ENCODE measurements at places on chromosomes 7 and 10.

DNA sequence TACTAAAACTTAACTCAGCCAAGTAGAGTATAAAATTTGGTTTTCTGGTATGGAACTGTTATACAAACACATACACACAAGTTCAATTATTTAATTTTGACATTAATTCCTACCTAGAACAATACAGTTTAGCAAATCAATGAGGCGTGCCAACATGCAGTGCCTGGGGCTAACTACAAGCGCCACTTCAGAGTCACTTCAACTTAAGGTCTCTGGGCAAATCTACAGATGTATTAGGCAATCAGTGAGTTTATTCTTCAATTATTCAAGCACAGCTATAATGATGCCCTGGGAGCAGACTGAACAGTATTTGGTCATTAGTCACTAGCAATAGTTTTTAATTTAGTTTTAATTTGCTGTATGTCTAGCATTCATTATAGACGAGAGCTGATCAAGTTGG, 51.6 kb downstream of the HIBADH start:
- H3K27ac ChIP-seq: no peak overlapping the region
- H3K4me3 ChIP-seq: no peak overlapping the region
- H3K36me3 ChIP-seq: no peaks in the 10 kb centered on the region
- DNase-seq: no peak
- no peaks in the 10 kb centered on the region for H3K27me3 ChIP-seq

DNA sequence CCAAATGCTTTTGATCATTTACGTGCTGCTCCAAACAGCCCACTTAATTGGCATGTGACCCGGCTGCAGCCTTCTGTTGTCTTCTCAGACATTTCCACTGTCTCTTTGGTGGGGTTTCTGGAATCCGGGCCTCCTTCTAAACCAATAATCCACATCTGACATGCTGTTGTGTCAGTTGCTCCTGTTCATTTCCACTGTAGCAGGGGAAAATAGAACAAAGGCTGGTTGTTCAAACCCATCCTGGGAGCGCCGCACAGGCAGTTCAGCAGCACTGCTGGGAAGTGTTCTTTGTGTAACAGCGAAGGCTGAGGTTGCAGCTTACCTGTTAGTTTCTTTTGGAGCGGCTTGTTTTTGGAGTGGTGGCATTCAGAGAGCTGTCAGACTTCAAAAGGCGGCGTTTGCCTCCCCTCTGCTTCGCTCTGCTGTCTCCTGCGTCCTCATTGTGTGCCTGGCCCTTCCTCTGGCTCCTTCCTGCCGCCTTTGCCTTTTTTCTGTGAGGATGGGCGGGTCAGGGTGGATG, 149.4 kb downstream of the SNX10 start:
- H3K4me1 ChIP-seq: no peaks in the 10 kb centered on the region
- no peak overlapping the region for H3K27ac ChIP-seq
- H3K4me3 ChIP-seq: no peak overlapping the region
- H3K36me3 ChIP-seq: no peaks in the 10 kb centered on the region
- H3K27me3 ChIP-seq: no peaks in the 10 kb centered on the region

GRCh38 chr7:138649506-138649905, 51.7 kb downstream of the SVOPL start:
- no peaks in the 10 kb centered on the region for H3K36me3 ChIP-seq
- H3K4me1 ChIP-seq: no peaks in the 10 kb centered on the region
- DNase-seq: no peak
- H3K27me3 ChIP-seq: no peaks in the 10 kb centered on the region
- no peak overlapping the region for H3K27ac ChIP-seq

- H3K27ac ChIP-seq: no peak overlapping the region
- no peaks in the 10 kb centered on the region for H3K36me3 ChIP-seq
- H3K4me1 ChIP-seq: peaks cover 13% of the 10 kb centered on the region
- DNase-seq: no peak
These were observed 17.1 kb upstream of the ZNF800 start for GRCh38 chr7:127409629-127410028.

DNA sequence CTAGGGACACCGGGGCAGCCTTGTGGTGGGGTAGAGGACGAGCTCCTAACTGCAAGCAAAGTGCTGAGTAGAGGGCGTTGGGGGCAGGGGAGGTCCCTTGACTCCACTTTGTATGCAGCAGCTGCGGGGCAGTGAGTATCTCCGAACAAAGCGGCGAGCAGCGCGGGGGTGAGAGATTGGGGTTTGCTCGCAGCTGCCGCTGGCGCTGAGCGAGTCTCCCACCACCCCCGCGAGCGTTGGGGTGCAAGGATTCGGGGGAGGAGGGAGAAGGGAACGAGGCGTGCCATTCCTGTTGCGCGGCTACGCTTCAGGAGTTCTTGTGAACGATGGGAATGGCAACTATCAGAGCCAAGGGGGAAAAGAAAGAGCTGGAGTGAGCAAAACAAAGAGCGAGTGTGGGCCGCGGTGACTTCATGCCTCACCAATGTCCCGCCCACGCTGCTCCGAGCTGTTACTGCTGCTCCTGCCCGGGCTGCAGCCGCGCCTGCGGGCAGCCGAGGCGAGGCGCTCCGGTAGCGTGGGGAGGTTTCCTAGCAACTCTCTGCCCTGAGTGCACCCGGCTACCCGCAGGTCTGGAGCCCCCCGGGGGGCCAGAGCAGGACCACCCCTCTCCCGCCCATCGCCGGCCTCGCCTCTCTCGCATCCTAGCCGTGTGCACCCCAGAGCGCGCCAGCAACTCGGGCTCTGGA, at the start of gene ITGB8:
Gene ITGB8 (plus strand): TSS at position 662 of the 689 bp plus-strand sequence. CDS start 907 bp downstream, outside the sequence.
- H3K27me3 ChIP-seq: peaks cover 23% of the 10 kb centered on the region
- peak within 1 kb of the TSS; percentile 46 for H3K4me3 ChIP-seq
- H3K4me1 ChIP-seq: peaks cover 24% of the 10 kb centered on the region
- no peak for DNase-seq

DNA sequence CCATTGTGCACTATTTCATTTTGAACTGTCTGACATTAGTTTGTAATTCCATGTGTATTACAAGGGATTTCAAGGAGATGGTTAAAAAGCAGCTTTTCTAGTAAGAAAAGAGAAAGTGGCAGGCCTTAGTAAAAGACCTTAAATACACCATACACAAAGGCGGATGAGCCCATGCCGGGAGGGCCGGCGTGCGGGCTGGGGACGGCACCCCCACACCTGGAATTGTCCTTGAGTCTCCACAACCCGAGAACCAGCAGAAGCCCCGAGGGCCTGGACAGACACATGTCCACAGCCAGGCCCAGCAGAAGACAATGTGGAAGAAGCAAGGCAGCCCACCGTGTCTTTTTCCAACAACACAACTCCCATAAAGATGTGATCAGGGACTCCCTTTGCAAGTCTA, 123.7 kb upstream of the TCERG1L start:
- H3K4me1 ChIP-seq: no peaks in the 10 kb centered on the region
- H3K27me3 ChIP-seq: no peaks in the 10 kb centered on the region
- H3K4me3 ChIP-seq: no peak overlapping the region
- no peaks in the 10 kb centered on the region for H3K36me3 ChIP-seq
- H3K27ac ChIP-seq: no peak overlapping the region

DNA sequence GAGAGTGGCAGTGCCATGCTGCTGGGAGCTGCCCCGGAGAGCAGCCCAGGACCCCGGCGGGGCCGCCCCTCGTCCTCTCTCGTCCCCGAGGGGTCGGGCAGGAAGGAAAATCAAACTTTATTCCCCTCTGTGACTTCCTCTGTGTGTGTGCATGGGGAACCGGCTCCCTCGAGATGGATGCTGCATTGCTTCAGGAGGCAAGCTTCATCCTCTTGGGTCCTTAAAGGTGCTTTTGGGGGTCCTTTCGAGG, 726 bp downstream of the MCU start:
- H3K4me1 ChIP-seq: peaks cover 10% of the 10 kb centered on the region
- no peak overlapping the region for H3K27ac ChIP-seq
- no peaks in the 10 kb centered on the region for H3K27me3 ChIP-seq
- no peaks in the 10 kb centered on the region for H3K36me3 ChIP-seq
- no peak for DNase-seq

GRCh38 chr7:157495177-157495553, 158.4 kb downstream of the DNAJB6 start:
- H3K27ac ChIP-seq: no peak overlapping the region
- H3K4me3 ChIP-seq: no peak overlapping the region
- DNase-seq: no peak
- H3K27me3 ChIP-seq: no peaks in the 10 kb centered on the region

DNA sequence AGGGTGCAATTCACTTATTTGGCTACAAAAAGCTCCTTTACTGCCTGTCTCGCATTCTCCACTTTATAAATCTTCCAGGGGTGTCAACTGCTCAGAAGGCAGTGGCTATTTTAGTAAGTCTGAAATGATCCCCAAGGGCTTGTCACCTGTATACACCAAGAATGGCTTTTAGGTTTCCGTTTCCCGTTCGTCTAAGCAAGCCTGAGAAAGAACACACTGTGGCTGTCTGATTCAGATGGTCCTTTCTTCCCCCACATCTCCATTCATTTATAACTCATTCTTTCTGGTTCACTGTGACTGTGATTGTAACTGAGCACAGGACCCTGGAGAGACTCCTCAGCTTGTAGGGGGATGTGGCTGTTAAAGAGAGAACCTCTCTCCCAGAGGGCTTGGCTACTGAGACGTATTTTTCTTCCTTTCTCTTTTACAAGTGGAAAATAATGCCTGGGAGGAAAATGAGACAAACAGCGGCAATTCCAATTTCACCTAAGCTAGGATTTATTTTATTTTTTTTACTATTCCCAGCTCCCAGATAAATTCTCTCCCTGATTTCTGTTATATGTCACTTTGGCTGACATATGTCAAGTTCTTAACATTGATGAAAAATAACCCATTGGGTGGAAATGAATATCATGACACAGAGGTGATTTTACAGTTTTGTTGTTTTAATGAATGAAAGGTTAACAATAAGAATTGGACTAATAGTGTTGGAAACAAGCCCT, 129.3 kb downstream of the FAM107B start:
- DNase-seq: no peak
- peaks cover 38% of the 10 kb centered on the region for H3K4me1 ChIP-seq
- H3K36me3 ChIP-seq: no peaks in the 10 kb centered on the region

DNA sequence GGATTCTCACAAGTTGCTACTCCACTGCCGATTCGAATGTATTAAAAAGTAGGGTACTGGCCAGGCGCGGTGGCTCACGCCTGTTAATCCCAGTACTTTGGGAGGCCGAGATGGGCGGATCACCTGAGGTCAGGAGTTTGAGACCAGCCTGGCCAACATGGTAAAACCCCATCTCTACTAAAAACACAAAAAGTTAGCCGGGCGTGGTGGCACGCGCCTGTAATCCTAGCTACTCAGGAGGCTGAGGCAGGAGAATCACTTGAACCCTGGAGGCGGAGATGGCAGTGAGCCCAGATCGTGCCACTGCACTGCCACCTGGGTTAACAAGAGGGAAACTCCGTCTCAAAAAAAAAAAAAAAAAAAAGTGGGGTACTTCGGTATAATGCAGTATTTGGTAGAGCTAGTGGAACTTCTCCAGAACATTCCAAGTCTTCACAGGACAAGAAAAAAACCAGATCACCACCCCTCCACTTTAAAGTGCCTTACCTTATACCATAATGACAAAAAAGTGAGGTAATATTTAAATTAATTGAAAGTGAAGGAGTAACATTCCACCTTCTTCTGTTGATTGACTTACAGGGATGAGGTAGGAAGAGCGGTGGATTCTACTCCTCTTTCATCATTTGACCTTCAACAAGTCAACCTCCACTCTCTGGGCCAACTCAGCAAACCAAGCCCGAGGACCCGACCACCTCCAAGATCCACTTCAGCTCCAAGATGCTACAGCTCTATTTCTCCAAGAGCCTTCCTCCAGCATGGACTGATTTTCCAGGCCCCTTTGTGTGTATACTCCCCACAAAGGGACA, 2.0 kb downstream of the BAZ1B start:
- DNase-seq: peak; percentile 37
- peak overlapping the region; percentile 67 for H3K4me3 ChIP-seq
- no peaks in the 10 kb centered on the region for H3K27me3 ChIP-seq
- peaks cover 51% of the 10 kb centered on the region for H3K4me1 ChIP-seq
- H3K27ac ChIP-seq: peak overlapping the region; percentile 54

GRCh38 chr10:21304198-21304597, 221.3 kb downstream of the SKIDA1 start:
- no peaks in the 10 kb centered on the region for H3K36me3 ChIP-seq
- H3K27me3 ChIP-seq: no peaks in the 10 kb centered on the region
- H3K4me3 ChIP-seq: no peak overlapping the region
- H3K27ac ChIP-seq: no peak overlapping the region
- DNase-seq: no peak

DNA sequence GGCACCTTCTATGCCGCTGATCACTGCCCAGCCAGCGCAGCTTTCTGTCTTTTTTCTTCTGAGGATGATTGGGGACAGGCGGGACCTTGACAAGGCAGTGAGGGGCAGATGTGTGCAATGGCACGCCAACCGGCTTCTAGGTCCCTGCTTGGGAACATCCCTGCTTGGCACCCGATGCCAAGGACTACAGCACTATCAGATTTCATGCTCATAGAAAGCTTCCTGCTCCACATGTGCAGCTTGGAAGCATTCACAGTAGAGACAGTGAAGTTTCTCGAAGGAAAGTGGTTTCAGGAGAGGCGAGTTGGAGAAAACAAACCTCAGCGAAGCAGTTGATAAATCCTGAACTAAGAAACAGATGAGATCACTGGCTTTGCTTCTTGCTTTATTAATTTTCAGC, 267.5 kb upstream of the HABP2 start:
- no peak overlapping the region for H3K4me3 ChIP-seq
- H3K36me3 ChIP-seq: no peaks in the 10 kb centered on the region

GRCh38 chr7:13312307-13312706, 624.9 kb downstream of the ARL4A start:
- DNase-seq: no peak
- H3K27ac ChIP-seq: no peak overlapping the region
- no peaks in the 10 kb centered on the region for H3K27me3 ChIP-seq
- H3K4me1 ChIP-seq: no peaks in the 10 kb centered on the region

DNA sequence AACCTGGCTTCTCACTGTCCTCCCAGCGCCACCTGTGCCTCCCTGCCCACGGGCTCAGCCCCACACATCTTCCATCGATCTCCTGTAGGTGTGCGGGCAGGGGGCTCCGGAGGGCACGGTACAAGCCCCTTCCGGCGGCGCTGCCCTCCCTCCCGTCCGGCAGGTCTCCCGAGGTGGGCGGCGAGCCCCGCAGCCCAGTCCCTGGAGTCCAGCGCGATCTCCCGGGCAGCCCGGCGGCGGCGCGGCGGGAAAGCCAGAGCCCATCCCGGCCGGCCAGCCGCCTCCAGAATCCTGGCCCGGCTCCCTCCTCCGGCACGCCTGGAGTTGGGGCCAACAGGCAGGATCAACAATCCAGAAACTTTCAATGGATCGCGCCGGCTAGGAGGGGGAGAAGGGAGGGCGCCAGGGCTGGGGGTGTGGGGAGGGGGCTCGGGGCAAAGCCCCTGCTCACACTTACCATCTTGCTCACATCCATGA, 100.1 kb downstream of the HIP1 start:
- no peak for DNase-seq
- H3K4me1 ChIP-seq: peaks cover 18% of the 10 kb centered on the region
- no peak overlapping the region for H3K27ac ChIP-seq
- H3K27me3 ChIP-seq: no peaks in the 10 kb centered on the region
- no peaks in the 10 kb centered on the region for H3K36me3 ChIP-seq
- H3K4me3 ChIP-seq: peak overlapping the region; percentile 65

DNA sequence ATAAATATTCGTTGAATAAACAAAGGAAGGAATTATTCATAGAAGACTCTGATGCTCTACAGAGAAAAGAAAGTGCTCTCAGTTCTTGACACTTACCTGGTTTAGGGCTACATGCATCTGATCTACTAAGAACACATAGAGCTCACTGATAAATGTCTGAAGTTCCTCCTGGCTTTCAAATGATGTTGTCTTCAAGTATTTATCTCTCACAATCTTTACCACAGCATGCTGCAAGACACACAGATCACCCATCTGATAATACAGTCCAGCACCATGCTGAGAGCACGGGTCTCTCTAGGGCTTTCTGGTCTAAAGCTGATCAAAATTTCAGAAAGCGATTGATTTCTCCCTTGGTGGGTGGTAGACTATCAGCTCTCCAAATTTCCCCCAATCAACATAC, 44.5 kb upstream of the MRPS16 start:
- no peaks in the 10 kb centered on the region for H3K36me3 ChIP-seq
- H3K27ac ChIP-seq: no peak overlapping the region
- no peaks in the 10 kb centered on the region for H3K27me3 ChIP-seq
- H3K4me3 ChIP-seq: no peak overlapping the region
